Activated naive CD8-positive, alpha-beta T cell treated with anti-CD3 and anti-CD28 coated beads for 36 hours (primary cell): ENCODE measurements at places on chromosomes 16 and 17.
A peak's percentile ranks its signal among the peaks of the same experiment; 100 is the strongest.

GRCh38 chr17:28744972-28745785, 1.4 kb downstream of the TRAF4 start:
- peak; percentile 46 for DNase-seq

DNA sequence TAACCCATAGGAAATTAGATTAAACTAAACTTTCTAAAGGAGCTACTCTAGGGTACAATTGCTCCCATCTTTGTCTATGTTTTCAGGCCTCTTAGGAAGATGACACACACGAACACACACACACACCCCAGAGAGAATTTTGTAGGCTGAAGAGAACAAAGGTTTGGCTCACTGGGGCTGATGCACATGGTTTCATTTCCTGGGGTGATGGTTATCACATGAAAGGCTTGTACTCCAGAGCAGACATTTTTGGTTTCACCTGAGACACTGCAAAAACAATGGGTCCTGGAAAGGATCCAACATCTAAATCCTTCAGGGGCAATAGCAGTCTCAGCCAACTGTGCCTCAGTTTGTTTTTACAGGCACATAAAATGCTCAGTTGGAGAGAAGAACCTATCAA, 62.8 kb downstream of the GRB7 start:
- DNase-seq: peak; percentile 57

DNA sequence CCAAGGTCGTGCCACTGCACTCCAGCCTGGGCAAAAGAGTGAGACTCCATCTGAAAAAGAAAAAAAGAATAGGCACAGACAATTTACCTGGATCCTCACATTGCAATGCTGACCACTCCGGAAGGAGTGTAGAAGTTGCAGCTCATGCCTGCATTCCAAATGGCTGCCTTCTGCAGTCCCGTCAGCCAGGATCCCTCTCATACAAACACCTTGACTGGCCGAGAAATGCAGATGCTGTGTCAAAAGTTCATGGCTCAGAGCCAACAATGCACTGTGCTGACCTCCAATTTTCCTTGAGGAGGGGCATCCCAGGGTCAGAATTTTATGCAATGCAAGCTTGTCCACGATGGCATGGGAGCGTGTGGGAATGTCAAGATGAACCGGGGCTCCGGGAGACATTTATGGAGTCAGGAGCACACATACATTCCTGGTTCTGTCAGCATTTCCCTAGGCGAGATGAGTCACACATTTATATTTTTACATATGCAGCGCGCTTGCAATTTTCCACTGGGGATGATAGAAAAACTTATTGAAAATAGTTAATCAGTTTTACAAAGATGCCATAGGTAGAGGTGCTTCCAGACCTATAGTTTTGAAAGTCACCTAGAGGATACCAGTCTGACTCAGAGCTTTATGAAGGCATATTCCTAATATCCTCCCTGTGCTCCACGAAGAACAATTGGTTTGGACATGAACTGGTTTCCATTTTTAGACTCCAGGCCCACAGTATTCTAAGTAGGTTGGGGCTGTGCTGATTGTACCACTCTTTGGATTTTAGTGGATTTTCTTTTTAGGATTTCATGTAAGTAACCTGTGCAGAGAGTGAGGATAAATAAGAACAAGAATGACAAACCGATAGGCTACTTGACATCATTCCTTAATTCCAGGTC, 614.6 kb downstream of the MAF start:
- no peak for DNase-seq

DNA sequence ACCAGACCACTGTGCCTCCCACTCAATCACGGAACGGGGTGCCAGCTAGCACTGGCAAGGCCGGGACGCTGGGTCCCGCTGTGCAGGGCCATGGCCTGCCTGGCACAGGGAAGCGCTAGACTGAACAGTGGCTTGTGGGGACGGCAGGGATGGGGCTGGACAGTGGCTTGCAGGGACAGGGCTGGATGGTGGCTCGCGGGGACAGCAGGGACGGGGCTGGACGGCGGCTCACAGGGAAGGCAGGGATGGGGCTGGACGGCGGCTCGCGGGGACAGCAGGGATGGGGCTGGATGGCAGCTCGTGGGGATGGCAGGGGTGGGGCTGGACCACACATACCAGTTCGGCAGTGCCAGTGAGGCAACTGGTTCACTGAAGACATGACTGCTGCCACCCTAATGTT, 32.6 kb downstream of the LMF1 start:
- no peak for DNase-seq

DNA sequence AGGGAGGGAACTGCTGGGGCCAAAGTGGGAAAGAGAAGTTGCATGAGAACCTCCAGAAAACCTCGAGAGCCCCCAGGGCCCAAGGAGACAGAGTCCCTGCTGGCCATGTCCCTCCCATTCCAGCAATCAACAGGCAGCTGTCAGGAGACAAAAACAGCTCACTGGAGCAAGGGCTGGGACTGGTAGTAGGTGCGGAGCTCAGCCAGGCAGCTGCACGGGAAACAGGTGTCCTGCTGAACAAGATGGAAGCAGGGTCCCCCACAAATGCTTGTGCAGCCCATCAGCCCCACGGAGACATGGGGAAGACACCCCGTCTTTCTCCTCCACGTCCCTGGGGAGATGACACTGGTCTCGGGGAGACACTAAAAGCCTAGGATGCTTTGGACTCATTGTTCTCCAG, 34.5 kb downstream of the SDK2 start:
- DNase-seq: no peak
